ENCODE measurements at places on chromosomes 1 and 21.

DNA sequence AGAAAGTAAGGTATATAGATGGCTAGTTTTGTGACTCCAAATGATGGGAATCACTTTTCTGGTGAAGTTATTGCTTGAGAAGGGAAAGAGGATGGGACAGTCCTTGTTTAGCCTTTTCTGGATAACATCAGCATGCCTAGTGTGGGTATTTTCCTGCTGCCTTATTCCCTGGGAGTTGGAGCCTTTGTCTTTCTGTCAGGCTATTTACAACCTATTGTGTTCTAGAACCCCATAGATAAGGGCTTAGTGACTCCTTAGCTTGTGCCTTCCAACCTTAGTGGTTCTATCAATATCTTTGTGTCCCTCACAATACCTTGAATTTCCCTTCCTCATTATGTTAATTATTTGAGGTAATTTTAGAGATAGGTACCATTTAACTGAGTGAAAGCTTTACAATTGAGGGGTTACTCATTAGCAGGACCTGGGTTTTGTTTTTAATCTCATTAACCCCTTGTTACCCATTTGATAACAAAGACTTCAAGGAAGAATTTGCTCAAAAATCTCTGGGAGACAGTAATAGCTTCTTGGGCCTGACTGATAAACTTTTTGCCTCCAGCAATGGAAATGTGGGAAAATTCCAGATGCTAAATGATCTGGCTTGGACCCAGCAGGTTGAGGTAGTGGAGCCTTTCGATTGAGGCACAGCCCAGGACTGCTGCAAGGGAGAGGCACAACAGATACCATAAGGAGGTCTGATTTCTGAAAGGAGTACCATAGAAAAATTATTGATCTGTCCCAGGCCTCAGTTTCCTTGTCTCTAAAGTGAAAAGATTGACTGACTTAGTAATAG is 49.0 kb downstream of the CACHD1 start:
- no peak for DNase-seq

DNA sequence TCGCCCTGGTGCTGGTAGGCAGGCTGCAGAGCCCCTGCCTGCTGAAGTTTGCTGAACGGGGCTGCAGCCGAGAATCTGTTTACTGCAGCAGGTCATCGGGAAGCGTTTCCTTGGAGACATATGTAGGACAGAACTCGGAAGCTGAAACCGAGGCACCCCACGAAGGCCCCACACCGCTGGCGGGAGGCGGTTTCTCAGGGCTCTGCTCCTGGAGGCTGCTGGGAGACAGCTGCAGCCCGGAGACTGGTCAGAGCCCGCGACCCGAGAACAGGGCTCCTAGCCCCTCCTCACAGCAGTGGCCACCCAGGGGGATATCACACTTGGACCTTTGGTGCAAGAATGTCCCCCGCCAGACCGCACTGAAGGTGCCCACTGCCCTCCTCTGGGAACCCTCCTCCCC is 12.7 kb upstream of the PLCH2 start:
- DNase-seq: no peak

GRCh38 chr1:247914941-247915662 is 5.0 kb upstream of the OR2T8 start:
- no peak for DNase-seq

DNA sequence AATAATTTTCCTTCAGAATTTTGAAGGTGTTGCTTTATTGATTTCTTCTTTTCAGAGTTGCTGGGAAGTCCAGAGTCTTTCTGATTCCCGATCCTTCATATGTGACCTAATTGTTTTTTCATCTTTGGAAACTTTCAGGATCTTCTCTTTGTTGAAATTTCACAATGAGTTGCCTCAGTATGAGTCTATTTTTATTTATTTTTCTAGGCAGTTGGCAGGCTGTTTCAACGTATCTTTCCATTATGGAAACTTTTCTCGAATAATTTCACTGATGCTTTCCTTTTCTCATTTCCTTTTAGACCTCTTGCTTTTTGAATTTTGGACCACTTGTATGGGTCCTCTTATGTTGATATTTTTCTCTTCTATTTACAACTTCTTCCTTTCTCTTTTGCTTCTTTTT is 354.3 kb downstream of the TGFB2 start:
- no peak for DNase-seq

DNA sequence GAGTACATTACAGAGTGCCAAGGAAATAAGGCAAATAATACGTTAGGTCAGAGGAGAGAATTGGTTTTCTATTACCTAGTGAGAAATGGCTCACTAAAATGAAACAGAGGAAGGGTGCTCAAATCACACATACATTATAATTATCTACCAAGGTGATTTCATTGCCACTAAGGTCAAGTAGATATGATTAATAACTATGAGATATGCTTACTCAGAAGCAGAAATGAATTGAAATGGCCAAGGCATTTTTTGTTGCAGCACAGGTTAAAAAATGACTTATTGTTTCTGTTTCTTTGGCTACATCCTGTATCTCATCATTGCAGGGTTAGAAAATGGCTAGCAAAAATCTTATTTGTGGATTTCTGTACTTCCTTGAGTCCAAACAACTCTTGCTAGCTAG is 154.5 kb upstream of the GORAB start:
- no peak for DNase-seq
